A673 (cell line): ENCODE measurements at places on chromosomes 4 and X.

DNA sequence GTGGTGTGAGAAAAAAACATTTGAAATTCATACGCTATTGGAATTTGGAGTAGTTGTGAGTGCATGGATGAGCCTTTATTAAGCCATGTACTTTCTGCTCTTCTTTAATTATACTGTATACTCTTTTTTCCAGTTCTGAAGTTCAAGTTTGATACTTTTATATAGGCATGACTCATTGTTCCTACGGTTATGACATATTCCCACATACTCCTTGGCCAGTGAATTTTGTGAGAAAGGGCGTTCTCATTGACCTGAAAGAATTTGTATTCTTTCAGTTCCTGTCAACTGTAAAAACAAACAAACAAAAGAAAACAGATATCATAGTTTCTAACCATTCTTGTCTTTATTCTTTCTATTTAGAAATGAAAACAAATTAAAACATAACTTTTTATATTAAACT is 407.3 kb downstream of the MAPK10 start:
- DNase-seq = no peak

GRCh38 chr4:67615119-67615518 is 56.6 kb downstream of the STAP1 start:
- no peak for DNase-seq

DNA sequence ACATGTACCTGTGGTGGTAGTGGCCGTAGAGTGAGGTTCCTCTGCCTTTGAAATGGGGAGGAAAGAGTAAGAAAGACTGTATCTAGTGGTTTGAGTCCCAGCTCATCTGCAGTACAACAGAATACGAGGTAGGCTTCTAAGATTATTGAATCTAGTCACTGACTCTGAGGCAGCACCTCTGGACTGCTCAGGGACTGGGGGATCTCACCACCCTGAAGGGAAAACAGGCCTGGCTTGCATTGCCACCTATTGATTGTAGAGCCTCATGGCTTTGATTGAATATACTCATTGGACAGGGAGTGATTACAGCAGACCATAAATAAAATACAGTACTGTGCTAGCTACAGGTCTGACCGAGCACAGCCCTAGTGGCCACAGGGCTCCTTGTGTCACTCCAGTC is 50.5 kb downstream of the GPR174 start:
- no peak for DNase-seq

DNA sequence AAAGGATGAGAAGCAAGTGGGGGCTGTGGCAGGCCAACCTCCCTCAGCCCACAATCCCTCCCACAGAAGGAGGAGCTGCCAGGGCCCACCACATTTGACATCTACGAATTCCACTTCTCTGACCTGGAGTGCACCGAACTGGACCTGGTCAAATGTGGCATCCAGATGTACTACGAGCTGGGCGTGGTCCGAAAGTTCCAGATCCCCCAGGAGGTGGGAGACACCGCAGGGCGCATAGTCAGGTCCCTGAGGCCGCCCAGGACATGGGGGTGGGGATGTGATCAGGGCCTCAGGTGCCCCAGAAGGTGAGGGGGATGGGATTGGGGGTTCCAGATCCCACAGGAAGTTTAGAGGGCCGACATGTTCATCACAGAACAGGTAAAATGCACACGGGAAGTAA is 13.7 kb downstream of the ATP5ME start:
- DNase-seq = no peak

- DNase-seq = peak; percentile 79
Measured at GRCh38 chr4:73740353-73740778, at the start of gene CXCL8. Gene CXCL8, plus strand, starts transcription at chr4:73740569. Its CDS starts 90 bp downstream, at chr4:73740659.

DNA sequence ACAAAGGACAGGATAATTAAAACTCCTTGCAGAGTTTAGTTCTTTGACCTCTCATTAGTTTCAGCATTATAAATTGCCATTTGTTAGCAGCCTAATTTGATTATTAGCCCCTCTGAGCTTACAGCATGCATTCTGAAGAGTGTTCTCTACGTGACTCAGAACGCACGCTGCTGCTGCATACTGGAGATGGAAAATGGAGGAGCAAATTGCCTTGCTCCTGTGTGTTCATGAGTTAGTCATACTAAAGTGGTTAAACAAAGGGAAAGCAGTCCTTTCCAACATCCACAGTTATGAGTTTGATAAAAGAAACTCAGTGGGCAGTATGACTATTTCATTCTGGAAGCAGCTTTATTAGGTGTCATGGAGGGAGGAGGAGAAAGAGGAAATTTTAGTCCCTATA is 922.5 kb downstream of the RPA4 start:
- no peak for DNase-seq

GRCh38 chr4:70192895-70193294 is 2.6 kb upstream of the ODAM start:
- DNase-seq = no peak

GRCh38 chr4:5640096-5640495 is 68.3 kb downstream of the EVC2 start:
- DNase-seq = no peak
